ENCODE measurements at places on chromosomes 2 and 18. TPM values are rescaled to one million over a fixed set of nuclear protein-coding genes. Genes with fewer than 3 reads are reported as not detected.

PSMA8 gene
- total RNA-seq = not detected

CD28 gene
- not detected for total RNA-seq

HOXD12 gene
- not detected for total RNA-seq

TLX2 gene
- 0.34 TPM for total RNA-seq

CIB4 gene
- not detected for total RNA-seq

RDH14 gene
- 17.5 TPM for total RNA-seq

POTEI gene
- total RNA-seq = not detected

PSME4 gene
- 18.0 TPM for total RNA-seq

CIDEA gene
- total RNA-seq = 0.84 TPM

ZNF236 gene
- total RNA-seq = 3.7 TPM

ITGA6 gene
- 38.4 TPM for total RNA-seq

PMAIP1 gene
- total RNA-seq = 33.0 TPM

IL36RN gene
- not detected for total RNA-seq

SLC8A1 gene
- total RNA-seq = 11.9 TPM

DNER gene
- total RNA-seq = 3.0 TPM

TUBA3E gene
- not detected for total RNA-seq

KCNG2 gene
- 1.9 TPM for total RNA-seq

ST8SIA5 gene
- total RNA-seq = not detected

CDCA7 gene
- total RNA-seq = 29.3 TPM

ASXL3 gene
- 0.45 TPM for total RNA-seq

SERPINB4 gene
- not detected for total RNA-seq

SLC9A4 gene
- not detected for total RNA-seq

GKN1 gene
- not detected for total RNA-seq

SPATS2L gene
- total RNA-seq = 136 TPM

LYG2 gene
- not detected for total RNA-seq

MPV17 gene
- total RNA-seq = 115 TPM

LONRF2 gene
- under 0.01 TPM for total RNA-seq

ARHGEF4 gene
- 1.6 TPM for total RNA-seq

RTKN gene
- total RNA-seq = 17.0 TPM

UGT1A4 gene
- total RNA-seq = not detected

STK25 gene
- total RNA-seq = 180 TPM

LYPD1 gene
- total RNA-seq = 0.34 TPM

LRRC30 gene
- total RNA-seq = not detected

ZNF638 gene
- 59.7 TPM for total RNA-seq

CDH20 gene
- under 0.01 TPM for total RNA-seq

SATB2 gene
- 2.5 TPM for total RNA-seq

ERICH2 gene
- total RNA-seq = not detected

CACNB4 gene
- total RNA-seq = 0.15 TPM

UBE2F gene
- total RNA-seq = 66.7 TPM

TUBA4B gene
- not detected for total RNA-seq

REL gene
- 3.2 TPM for total RNA-seq

SDC1 gene
- total RNA-seq = 37.7 TPM

GCA gene
- 9.2 TPM for total RNA-seq

OTOS gene
- not detected for total RNA-seq

SERPINB11 gene
- not detected for total RNA-seq

IL36G gene
- not detected for total RNA-seq

RAB17 gene
- total RNA-seq = under 0.01 TPM

TCF4 gene
- total RNA-seq = 28.4 TPM

BOLL gene
- not detected for total RNA-seq

FBXO41 gene
- 1.6 TPM for total RNA-seq

MAPRE2 gene
- total RNA-seq = 14.8 TPM

CNGA3 gene
- not detected for total RNA-seq

ASB18 gene
- total RNA-seq = not detected
